NCI-H524 treated with DMSO at 0.1 percent for 48 hours (cell line): ENCODE measurements at places on chromosomes 12 and 14.

DNA sequence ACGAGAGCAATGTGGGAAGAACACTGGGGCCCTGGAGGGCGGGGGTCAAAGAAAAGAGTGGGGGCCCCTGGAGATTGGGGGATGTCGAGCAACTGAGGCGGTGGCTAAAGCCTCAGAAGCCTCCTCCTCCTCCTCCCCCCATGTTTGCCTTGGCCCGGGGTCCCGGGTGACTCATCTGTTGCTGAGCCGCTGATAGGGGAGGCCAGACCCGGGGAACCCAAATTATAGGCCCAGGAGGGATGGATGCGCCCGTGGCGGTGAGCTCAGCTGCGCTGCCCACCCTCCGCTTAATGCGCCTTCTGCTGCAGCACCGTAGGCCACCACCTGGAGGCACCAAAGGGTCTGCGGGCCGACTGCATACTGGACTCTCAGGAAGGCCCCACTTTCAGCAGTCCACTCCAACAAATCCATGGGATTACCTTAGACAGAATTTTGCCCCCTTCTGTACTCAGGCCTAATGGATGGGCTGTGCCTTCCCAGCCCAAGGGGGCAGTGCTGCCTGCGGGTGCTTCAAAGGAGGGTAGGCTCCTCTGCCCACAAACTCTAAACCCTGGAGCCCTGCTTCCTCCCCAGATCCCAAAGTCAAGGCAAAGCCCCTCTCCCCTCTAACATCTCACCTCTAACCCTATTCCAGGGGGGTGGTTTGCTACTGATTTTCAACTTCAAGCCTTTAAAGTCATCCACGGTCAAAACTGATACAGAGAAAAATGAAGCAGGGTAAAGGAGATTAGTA, 2.6 kb upstream of the WNT10B start:
- DNase-seq, result no peak

- no peak for DNase-seq
Observed at GRCh38 chr12:6266971-6267721, 43.3 kb upstream of the PLEKHG6 start.

DNA sequence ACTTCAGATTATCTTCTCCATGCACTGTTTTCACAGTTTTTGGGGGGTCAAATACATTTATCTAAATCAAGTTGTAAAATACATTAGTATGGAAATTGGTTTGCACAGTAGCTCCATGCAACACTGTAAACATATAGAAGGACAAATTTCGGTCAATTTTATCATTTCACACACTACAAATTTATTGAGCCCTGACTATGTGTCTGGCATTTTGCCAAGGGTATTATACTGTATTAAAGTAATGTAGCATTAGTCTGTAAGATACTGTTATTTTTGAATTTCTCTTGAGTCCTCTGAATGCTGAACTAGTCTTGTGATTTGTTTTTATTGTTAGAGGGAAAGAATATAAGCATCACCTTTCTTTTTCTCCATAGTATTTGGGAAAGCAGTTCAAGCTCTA, 1.3 kb downstream of the RAD9B start:
- no peak for DNase-seq

DNA sequence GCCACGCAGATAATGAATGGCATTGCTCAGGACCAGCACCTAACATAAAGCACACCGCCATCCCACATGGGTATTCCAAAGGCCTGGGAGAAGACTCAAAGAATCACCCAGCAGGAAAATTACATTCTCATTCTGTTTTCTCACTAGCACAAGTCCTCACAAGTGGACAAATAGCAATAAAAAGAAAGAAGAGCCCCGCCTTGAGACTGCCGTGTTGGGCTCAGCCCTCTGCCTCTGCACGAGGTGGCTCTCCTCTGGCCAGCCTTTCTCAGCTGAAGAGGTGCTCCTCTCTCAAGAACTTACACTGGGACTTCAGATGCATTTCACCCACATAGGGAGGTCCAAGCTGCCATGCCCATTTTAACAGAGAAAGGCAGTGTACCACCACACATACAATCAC, 207.5 kb downstream of the SPTSSA start:
- no peak for DNase-seq

DNA sequence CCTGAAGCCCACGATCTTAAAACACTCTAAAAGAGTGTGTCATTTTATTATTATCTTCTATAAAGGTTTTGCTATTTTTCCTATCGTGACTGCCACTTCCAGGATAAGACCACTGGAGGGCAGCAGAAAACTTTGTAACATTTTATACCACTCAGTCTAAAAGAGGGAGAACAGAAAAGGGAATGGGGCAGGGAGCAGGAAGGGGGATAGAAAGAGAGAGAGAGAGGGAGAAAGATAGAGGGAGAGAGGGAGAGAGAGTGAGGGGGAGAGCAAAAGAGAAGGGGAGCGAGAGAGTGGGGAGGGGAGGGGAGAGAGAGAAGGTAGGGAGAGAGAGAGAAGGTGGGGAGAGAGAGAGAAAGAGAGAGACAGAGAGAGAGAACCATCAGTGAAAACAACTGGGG, 2.0 kb upstream of the ART4 start:
- DNase-seq, result no peak

- no peak for DNase-seq
Observed at GRCh38 chr12:120118321-120119061, 1.9 kb upstream of the RAB35 start.

GRCh38 chr14:100857233-100857922, 31.5 kb downstream of the MEG3 start:
- DNase-seq, result no peak

DNA sequence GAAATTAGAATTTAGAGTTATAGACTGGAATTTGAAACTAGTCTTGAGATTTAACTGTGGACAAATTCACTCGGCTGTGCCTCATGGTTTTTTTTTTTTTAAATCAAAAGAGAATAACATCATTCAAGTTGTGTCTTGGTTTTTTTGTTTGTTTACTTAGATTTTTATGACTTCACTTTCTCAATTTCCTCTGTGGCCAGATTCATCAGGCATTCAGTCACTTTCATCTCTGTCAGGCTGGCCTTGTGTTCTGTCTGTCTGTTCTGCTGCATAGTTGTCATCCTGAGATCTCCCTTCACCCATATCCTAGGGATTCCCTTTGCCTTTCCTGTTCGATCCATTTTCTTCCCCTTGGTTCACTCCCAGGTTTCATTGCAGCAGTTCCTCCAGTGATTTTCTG, 10.0 kb downstream of the MARK3 start:
- DNase-seq, result no peak

DNA sequence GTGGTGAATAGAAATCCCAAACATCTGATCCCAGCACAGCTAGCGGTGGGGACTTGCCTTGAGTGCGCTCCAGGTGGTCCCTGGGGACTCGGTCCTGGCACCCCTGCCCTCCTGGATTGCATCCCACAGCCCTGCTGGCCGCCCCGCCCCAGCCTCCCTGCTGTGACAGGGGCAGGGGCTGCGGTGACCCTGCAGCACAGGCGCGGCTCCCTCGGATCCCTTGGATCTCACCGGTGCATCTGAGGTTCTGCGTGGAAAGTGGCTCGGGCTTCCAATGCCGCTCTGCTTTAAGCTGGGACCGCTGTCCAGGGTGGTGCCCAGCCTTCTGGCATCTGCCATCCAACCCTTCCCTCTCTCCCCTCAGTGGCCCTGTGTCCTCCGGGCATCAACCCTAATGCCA, 16.0 kb downstream of the ANKRD9 start:
- DNase-seq, result no peak

DNA sequence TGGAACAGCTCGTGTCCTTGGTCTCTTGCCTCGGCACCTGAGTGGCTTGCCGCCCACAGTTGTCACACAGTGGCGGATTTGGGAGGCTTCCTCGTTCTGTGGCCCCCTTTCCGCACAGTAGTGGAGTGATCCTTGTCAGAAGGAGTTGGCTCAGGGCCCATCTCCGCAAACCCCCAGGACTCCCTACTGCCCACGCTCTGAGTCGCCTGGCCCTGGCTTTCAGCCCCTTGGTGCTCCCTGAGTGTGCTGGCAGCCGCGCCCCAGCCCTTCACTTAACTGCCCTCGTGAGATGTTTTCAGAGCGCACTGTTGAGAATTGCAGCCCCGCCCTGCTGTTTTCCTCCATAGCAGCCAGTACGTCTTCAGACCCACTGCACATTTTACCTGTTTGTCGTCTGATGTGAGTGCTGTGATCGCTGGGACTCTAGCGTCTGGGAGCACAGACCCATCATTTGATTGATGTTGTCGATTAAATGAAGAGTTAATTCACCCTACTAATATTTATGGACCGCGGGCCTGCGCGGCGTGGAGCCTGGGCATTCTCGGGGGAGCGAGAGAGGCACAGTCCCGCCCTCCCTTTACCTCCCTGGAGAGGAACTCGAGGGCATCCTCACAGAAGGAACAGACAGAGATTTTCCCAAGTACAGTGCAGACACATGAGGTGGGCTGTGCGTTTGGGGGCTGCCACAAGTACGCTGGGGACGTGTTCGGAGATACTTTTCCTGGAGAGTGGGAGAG, 91.8 kb downstream of the DDX51 start:
- DNase-seq, result no peak

GRCh38 chr12:57261428-57261865, 10.5 kb upstream of the STAC3 start:
- DNase-seq, result no peak

DNA sequence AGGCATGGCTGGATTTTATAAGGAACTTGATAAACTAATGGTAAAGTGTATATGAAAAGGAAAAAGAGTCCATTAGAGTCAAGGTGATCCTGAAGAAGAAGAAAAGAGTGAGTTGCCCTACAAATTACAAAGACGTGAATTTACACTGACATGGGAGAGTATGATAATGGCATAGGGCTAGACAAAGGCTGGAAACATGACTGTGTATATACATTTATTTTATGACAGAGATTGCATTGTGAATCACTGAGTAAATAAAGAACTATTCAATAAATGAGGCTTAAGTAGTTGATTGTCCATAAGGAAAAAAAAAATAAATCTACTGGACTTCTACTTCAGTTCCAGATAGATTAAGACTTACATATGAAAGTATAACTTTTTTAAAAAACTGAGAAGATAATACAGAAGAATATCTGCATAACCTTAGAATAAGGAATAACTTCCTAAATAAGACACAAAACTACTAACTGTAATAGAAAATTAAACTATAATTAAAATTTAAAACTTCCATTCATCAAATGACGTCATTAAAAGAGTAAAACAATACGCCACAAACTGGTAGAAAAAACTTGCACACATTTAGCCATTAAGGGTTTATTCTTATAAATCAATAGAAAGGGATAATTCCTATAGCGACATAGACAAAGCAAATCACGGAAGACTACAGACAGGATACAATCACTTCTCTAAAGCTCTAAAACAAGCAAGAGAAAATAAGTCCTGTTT, 278.5 kb downstream of the NOVA1 start:
- no peak for DNase-seq
